Activated naive CD4-positive, alpha-beta T cell (primary cell): ENCODE measurements at places on chromosomes 5 and 9.

DNA sequence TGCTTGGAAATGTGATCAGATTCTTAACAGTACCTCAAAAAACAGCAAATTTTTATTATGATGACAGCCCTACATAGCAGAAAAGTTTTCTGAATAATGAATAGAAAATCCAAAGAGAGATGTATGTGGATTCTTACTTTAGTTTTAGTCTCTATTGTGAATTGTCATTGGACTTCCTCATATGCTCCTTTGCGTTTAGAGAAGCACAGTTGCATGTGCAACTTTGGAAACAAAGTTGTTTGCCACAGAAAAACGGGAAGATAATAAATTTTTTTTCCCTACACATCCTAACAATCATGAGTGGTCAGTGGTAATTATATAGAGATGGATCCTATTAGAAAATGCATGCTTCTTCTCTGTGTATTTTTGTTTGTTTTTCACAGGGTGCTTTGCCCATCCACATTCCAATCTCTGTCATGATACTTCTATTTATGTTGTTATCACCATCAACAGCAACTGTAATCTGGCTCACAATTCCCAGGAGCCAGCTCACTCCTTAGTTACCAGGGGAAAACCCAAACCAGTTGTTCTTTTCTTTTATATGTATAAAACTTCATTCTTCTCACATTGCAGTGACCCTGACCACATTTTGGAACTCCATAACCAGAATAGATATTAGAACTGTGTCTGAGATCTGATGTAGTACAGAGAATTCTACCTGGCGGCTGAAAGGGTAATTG is 118.7 kb downstream of the NDUFS4 start:
- no peak for DNase-seq

GRCh38 chr5:158744226-158744625 is 355.5 kb downstream of the EBF1 start:
- DNase-seq, result no peak

DNA sequence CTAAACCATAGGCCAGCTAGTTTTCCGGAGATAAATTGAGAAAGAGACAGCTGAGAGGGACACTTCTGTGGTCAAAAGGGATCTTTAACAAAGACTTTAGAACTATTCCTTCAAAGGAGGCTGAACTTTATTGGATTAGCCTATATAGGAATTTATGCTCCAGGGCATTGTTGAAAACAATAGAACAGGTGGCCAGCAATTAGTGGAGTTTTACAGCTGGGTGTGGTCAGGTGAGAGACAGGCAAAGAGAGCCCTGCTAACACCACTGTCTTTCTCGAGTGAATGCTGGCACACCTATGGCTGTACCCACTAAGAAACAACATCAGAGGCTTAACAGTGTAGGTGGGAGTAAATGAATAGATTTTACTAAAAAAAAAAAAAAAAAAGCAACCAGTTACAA is 16.7 kb upstream of the TLR4 start:
- no peak for DNase-seq

- DNase-seq, result no peak
Measured at GRCh38 chr9:109880276-109881169, 100.5 kb downstream of the PALM2AKAP2 start.

GRCh38 chr5:13187186-13187585 is 757.3 kb downstream of the DNAH5 start:
- DNase-seq, result no peak

DNA sequence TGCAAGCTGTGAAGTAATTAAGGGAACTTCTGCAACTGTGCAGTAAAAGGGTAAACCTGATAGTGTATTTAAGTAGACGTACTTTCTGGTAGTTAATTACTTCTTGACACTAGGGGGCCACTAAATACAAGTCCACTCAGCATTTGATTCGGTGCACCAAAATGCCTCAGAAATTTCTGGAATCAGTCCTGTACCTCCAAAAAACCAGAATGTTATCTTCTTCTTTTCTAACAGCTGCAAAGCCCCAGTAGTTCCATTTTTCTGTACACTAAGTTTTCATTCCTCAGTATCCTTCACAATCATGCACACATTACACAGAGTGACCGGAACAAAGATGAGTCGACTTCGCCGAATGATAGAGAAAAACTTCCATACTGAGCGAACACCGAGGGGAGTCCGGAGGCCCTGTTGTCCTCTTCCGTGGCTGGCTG is 484 bp downstream of the GFM2 start:
- no peak for DNase-seq

- DNase-seq, result no peak
Measured at GRCh38 chr9:105385381-105385985, 62.4 kb upstream of the FSD1L start.

DNA sequence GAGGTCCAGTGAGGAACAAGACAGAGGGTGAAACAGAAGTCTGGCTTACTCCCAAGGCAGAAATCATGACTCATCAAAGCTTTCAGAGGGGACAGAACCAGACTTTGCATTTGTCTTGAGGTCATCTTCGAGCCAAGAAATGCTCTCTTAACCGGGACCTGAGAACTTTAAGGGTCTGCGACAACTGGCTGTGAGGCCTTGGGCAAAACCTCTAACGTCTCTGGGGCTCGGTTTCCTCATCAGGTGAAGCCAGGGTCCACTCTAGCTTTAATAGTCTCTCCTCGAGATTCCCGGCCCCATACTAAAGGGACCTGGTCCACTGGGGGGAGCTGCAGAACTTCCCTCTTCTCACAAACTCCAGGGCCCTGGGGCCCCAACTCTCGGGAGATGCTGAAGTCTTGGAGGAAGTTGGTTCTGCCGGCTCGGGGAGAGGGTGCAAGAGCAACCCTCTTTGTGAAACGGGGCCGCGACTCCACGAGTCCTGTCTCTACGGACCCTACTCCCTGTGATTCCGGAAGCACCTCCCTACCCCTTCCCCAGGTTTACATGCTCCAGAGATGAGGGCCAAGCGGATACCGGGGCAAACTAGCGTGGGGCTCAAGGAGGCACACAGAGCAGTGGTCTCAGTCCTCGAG is 2.6 kb downstream of the GLIS3 start:
- no peak for DNase-seq

DNA sequence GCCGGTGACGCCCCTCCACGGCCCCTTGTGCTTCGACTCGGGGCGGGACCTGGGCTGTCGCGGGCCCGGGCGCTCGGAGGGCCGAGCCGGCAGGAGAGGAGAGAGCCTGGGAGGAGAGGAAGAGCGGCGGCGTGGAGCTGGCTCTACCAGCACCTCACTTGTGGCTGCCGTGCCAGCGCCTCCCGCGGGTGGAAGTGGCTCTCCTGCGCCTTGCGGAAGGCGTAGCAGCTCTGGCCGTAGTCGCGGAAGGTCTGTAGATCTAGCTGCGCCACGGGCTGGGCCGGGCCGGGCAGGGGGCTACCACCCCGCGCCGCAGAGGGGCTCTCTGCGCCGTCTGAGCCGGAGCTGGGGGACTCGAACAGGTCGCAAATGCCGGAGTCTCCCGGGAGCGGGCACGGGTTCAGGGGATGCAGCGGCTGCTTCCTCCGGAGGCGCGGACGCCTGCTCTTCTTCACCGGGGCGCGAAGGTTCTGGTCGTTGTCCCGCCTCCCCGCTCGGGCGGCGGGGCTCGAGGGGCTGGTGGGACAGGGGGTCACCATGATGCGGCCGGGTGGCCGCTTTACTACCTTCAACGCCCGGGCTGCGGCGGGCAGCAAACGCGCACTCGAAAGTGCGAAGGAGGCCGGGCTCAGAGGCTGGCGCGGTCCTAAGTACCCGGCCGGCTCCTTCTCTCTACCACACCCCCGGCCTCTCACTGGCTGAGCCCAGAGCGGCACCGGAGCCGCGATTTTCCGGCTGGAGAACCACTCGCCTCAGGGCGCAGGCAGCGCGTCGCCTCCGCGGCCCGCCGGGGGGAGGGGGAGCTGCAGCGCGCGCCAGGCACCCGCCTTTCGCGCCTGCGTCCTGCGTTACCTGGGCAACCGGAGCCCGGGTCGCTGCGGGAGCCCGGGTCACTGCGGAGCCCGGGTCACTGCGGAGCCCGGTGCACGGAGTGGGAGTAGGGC is at the start of gene CCNO:
Gene CCNO (minus strand): TSS at position 624 of the 944 bp plus-strand sequence. CDS start 85 bp downstream, at position 539.
- peak; percentile 37 for DNase-seq
